ENCODE measurements at places on chromosomes 1 and 21. TPM values are rescaled to one million over a fixed set of nuclear protein-coding genes. Genes with fewer than 3 reads are reported as not detected.

DNA sequence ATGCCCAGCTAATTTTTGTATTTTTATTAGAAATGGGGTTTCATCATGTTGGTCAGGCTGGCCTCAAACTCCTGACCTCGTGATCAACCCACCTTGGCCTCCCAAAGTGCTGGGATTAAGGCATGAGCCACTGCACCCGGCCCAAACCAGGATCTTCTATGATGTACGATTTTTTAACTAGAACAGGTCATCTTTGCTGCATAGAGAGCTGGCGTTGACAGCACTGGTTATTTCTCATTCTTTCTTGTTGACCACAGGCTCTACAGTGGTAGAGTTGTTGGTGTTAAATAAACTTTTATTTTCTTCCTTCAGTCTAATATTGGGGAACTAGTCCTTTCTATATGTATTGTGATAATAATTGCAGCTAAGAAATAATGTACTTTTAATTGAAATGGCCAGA lies 3.8 kb upstream of the MAB21L3 start:
- no peak for DNase-seq

DDR2 gene
- total RNA-seq, result 2.0 TPM

GRCh38 chr1:112718691-112719418 lies 3.7 kb upstream of the PPM1J start:
- DNase-seq, result peak; percentile 74

CPTP gene
- 14.6 TPM for total RNA-seq

DNA sequence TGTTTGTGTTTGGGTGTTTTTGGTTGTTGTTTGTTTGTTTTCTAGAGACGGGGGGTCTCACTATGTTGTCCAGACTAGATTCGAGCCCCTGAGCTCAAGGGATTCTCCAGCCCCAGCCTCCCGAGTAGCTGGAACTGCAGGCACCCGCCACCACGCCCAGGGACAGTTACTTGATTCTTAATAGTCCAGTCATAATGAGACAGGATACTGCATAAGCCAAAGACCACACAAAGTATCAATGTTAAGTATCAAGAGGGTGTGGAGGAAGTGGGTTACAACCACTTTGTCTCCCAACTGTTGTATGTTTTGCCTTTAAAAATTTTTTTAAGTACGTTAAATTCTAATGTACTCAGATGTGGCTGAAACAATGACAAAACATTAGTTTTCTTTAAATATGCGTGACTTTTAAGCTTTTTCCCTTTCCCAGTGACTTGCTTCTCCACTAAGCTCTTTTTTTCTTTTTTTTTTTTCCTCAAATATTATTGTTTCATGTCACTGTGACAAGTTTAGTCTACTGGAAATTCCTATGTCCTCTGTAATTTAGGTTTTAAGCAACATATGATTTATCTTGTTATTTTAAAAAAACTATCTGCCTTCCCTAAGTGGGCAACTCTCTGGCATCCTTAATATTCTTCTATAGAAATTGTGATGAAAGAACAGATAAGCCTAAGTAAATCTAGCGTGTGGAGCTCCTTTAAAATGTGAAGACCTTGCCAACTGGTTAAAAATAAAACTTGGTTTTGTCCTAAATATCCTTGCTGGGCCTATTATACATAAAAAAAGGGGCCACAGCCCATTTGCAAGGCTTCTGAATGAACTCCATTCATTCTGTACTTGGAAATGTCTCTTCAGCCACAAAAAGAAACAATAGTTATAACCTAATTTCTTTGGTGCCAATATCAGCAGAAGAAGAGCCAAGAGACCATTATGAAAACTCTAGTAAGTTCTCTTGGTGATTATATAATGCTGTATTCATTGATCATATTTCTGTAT lies 56.2 kb upstream of the DPH5 start:
- peak; percentile 65 for DNase-seq

DNA sequence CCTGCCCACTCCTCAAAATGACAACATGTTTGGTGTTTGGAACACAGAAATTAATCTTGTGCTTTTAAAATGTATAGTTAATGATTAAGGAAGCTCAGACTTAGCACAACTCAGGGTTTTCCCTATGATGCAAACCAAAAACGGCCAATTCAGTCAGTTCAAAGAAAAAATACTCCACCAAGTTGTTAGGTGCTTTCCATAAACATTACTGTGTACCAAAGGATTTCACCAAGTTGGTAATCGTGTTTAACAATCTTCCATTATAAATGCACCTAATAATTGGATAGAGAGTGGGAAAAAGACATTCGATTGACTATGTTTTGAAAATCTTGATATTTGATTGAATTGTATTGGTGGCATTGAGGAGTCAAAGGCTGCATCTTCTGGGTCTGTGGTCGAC lies 33.3 kb upstream of the DUSP10 start:
- no peak for DNase-seq

WASF2 gene
- total RNA-seq, result 143 TPM

- DNase-seq, result no peak
Observed at GRCh38 chr1:226937940-226938725, 2.0 kb upstream of the COQ8A start.

- no peak for DNase-seq
Observed at GRCh38 chr1:156658496-156658895, 16.6 kb downstream of the BCAN start.

GRCh38 chr1:221063651-221064050 lies 184.4 kb downstream of the HLX start:
- no peak for DNase-seq

DNA sequence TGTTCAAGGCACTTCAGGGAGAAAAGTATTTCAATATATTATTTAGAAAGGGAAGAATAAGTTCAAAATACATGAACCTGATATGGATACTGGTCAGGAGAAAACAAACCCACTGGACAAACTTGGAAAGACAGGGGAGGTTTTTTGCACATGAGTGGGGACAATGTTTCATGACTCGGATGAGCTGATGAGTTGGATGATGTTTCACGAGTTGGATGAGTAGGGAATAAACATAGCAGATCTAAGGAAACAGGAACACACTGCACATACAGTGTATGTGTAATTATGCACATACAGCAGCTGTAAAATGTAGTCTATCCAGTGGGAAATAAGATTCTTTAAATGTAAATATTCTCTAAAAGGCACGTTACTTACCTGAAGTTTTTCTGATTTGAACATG lies 682.9 kb upstream of the ADAMTS5 start:
- no peak for DNase-seq

GRCh38 chr1:53968125-53968513 lies 22.0 kb downstream of the LRRC42 start:
- no peak for DNase-seq

DNA sequence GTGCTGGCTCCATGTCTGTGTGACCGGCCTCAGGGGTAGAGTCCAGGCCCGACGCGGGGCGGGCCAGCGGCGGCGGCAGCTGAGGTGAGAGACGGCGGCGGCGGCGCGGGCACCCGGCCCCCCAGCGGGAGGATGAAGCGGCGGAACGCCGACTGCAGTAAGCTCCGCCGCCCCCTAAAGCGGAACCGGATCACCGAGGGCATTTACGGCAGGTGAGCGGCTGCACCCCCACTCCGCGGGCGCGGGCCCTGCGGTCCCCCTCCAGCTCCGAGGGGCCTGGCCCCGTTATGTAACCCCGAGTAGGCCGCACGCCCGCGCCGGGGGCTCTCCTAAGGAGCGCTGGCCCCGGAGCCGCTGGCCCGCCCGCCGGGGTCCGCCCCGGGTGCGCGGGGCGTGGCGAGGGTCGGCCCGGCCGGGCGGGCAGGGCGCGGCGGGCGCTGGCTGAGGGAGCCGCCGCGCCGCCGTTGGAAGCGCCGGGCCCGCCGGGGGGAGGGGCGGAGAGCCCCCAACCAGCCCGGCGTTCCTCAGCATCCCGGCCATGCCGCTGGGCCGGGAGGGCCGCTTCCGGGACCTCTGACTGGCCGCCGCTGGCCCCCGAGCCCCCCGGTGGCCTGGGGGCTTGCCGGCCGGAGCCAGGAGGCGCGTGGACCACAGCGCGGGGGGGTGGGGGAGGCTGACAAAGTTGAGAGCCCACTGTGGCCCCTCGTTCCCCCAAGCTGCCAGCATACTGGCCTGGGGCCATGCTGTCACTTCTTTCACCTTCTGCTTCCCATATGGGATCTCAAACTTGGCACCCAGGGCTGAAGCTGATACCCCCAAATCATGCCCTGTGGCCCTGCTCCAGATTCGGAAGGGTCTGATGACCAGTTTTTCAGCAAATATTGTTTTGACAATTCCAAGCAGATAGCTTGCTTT lies 527 bp downstream of the MACO1 start:
- no peak for DNase-seq

SPATA45 gene
- total RNA-seq, result not detected

DNA sequence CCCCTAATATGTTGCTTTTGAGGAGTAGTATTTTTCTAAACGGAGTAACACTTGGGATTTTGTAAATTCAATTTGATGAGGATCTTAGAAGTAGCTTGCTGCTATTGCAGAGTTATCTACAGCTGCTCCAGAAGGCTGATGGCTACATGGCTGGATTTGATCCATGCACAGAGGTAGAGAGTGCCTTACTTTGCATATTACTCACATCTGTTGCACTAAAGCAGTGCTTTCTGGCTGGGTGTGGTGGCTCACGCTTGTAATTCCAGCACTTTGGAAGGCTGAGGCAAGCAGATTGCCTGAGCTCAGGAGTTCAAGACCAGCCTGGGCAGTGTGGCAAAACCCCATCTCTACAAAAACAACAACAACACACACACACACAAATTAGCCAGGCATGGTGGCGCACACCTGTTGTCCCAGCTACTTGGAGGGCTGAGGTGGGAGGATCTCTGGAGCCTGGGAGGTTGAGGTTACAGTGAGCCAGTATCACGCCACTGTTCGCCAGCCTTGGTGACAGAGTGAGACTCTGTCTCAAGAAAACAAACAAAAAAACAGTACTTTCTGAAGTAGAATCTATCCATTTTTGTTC lies 24.6 kb downstream of the RALGPS2 start:
- DNase-seq, result no peak

- no peak for DNase-seq
Observed at GRCh38 chr1:19814681-19815503, at the start of gene RNF186. Gene RNF186 (minus strand): TSS chr1:19815283. CDS start chr1:19815101, 182 bp downstream.

Measured in natural killer cell (primary cell).